ENCODE measurements at places on chromosomes 16 and 17. TPM values are rescaled to one million over a fixed set of nuclear protein-coding genes. Genes with fewer than 3 reads are reported as not detected.

ALG1 gene
- 36.8 TPM for total RNA-seq

RNF135 gene
- total RNA-seq = 9.7 TPM

CCL3 gene
- total RNA-seq = not detected

NPIPB13 gene
- 1.8 TPM for total RNA-seq

MYH13 gene
- total RNA-seq = 0.09 TPM

AGRP gene
- not detected for total RNA-seq

ATXN1L gene
- total RNA-seq = 7.5 TPM

CTRL gene
- 0.74 TPM for total RNA-seq

RNF222 gene
- not detected for total RNA-seq

ZNF624 gene
- 4.1 TPM for total RNA-seq

NOTUM gene
- total RNA-seq = 0.09 TPM

SF3B3 gene
- 56.6 TPM for total RNA-seq

HSF5 gene
- total RNA-seq = not detected

PRDM7 gene
- not detected for total RNA-seq

NFATC3 gene
- 6.7 TPM for total RNA-seq

PIRT gene
- not detected for total RNA-seq

AXIN1 gene
- total RNA-seq = 15.2 TPM

SRCIN1 gene
- total RNA-seq = not detected

KRT17 gene
- 7.3 TPM for total RNA-seq

NPIPB6 gene
- total RNA-seq = 0.57 TPM

EMP2 gene
- 16.1 TPM for total RNA-seq

DUS1L gene
- total RNA-seq = 57.0 TPM

HOXB1 gene
- not detected for total RNA-seq

SLC16A5 gene
- 6.1 TPM for total RNA-seq

CCT6B gene
- 3.0 TPM for total RNA-seq

WFDC1 gene
- 6.7 TPM for total RNA-seq

ZDHHC1 gene
- 5.3 TPM for total RNA-seq

SLC4A1 gene
- not detected for total RNA-seq

TBC1D3B gene
- total RNA-seq = 1.3 TPM

TNFRSF13B gene
- total RNA-seq = not detected

TBC1D3K gene
- under 0.01 TPM for total RNA-seq

SLC5A10 gene
- total RNA-seq = under 0.01 TPM

PPY gene
- total RNA-seq = not detected

CSF3 gene
- total RNA-seq = 0.37 TPM

TEKT5 gene
- 0.14 TPM for total RNA-seq

SALL1 gene
- 0.18 TPM for total RNA-seq

DNAH9 gene
- not detected for total RNA-seq

TLCD1 gene
- 4.3 TPM for total RNA-seq

SDR42E2 gene
- under 0.01 TPM for total RNA-seq

SCGB1C2 gene
- total RNA-seq = not detected

CCL5 gene
- total RNA-seq = not detected

CYTH1 gene
- total RNA-seq = 6.3 TPM

VPS9D1 gene
- 7.1 TPM for total RNA-seq

COL1A1 gene
- total RNA-seq = 1,870 TPM

TBC1D16 gene
- total RNA-seq = 44.4 TPM

OR2C1 gene
- 0.09 TPM for total RNA-seq

ARHGDIG gene
- total RNA-seq = 1.8 TPM

CDH8 gene
- total RNA-seq = not detected

NOD2 gene
- total RNA-seq = 0.14 TPM

TLCD2 gene
- total RNA-seq = 4.4 TPM

CBX8 gene
- total RNA-seq = 6.7 TPM
